ENCODE measurements at places on chromosomes 3 and 15.
A peak's percentile ranks its signal among the peaks of the same experiment; 100 is the strongest.

DNA sequence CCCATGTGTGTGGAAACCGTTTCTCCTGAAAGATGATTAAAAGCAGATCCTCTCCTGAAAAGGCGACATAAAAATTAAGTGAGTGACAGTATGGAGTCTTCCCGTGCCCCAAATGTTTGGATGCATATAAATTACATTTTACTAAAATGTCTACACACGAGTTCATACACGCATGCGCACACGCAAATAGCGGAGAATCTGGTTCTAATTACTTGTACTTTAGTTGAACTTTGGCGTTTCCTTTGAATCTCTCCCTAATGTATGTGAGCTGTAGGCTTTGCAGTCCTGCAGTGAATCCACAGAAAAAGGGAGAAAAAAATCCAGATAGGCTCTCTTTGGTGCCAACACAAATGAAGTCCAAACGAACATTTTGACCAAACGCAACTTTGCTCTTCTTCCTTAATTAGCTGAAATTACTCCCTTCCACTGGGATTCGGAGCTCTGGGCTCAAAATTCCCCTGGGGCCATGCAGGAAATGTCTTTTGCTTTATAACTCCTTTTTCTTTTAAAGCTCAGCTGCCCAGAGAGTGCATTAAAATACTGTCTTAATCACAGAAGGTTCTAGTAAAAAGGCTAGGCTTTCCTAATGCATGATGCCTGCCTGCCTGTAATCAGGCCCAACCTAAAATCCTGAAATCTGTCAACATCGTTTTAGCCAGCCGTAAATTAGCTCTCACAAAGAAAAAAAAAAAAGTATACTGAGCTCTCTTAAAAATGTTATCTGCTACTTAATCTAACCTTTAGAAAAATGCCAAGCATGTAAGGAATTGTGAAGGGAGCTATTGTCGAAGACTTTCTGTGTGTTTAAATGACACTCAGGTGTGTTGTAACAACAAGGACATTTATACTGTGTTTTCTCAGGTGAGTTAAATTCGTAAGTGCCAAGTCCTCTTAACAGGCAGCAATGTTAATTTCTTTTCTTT lies 26.2 kb downstream of the RARB start:
- no peak for DNase-seq

DNA sequence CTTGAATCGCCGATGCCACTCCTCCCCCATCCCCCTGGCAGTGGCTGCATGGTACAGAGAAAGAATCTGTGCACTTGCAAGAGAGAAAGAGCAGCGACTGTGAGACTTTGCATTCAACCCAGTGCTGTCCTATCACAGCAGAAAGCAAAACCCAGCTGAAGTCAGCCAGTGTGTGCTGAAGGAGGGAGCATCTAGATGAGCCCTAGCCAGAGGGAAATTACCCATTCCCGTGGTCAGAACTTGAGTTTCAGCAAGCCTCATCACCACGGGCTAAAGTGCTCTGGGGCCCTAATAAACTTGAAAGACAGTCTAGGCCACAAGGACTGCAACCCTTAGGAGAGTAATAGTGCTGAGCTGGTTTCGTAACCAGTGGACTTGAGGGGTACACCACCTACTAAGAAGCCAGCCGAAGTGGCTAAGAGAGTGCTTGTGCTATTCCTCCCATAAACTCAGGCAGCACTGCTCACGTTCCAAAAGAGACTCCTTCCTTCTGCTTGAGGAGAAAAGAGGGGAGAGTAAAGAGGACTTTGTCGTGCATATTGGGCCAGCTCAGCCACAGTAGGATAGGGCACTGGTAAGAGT lies 15.2 kb upstream of the PIK3R4 start:
- no peak for DNase-seq

GRCh38 chr3:48851407-48851806 lies 3.7 kb upstream of the PRKAR2A start:
- DNase-seq, result peak; percentile 33

- no peak for DNase-seq
Observed at GRCh38 chr3:179694731-179695130, 41.9 kb downstream of the USP13 start.

GRCh38 chr3:182979103-182979673 lies 1.1 kb downstream of the DCUN1D1 start:
- DNase-seq, result no peak

GRCh38 chr15:74432968-74433591 lies 678 bp downstream of the SEMA7A start:
- no peak for DNase-seq

GRCh38 chr3:111738238-111738637 lies 120.8 kb upstream of the PHLDB2 start:
- DNase-seq, result no peak

- peak; percentile 58 for DNase-seq
Observed at GRCh38 chr3:186772701-186773417, 10.5 kb upstream of the EIF4A2 start.

- no peak for DNase-seq
Observed at GRCh38 chr15:33860754-33861153, 107.5 kb upstream of the CHRM5 start.

GRCh38 chr3:129185783-129186182 lies 2.1 kb upstream of the CNBP start:
- no peak for DNase-seq

- no peak for DNase-seq
Observed at GRCh38 chr3:5014391-5014790, 35.2 kb downstream of the BHLHE40 start.

DNA sequence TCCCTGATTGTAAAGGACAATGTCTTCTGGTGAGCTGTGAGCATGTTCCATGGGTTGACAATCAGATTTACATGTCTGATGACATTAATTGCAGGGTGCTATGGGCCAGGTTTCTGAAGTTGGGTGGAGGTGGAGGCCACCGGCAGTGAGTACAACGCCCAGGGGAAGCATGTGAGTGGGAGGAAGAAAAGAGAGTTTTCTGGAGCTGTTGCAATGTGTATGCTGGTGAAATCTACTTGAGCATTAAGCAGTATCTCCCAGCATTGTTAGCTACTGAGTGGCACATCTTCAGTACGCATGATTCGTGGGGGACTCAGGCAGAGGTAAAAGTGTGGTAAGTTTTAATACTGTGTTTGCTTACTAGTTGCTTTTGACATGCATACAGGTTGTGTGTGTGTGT lies 26.6 kb downstream of the TMEM45A start:
- DNase-seq, result no peak

- DNase-seq, result no peak
Observed at GRCh38 chr15:81120069-81120468, 14.0 kb upstream of the CFAP161 start.

- peak; percentile 93 for DNase-seq
Observed at GRCh38 chr3:181457190-181457589, 254.5 kb upstream of the SOX2 start.

GRCh38 chr3:22928216-22929110 lies 274.7 kb upstream of the UBE2E2 start:
- no peak for DNase-seq

DNA sequence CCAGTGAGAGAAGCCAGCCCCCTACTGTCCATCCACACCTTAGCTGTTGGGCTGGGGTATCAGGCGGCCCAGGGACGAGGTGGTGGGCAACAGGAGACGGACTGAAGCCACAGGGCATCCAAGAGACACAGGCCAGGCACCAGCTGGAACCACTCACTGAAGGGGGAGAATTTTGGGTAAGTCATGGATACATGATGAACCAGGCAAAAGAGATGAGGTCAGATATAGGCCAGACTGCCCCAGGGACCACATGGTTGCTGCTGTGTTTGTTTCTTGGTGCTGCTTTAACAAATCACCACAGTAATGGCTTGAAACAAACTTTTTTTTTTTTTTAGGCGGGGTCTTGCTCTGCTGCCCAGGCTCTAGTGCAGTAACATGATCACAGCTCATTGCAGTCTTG lies 66.4 kb downstream of the SEMA5B start:
- DNase-seq, result no peak

- no peak for DNase-seq
Observed at GRCh38 chr3:107367353-107367752, 9.9 kb upstream of the CCDC54 start.

GRCh38 chr3:46112984-46113383 lies 85.7 kb upstream of the XCR1 start:
- DNase-seq, result no peak

GRCh38 chr15:97012986-97013385 lies 682.5 kb downstream of the NR2F2 start:
- DNase-seq, result no peak

GRCh38 chr3:173983343-173983742 lies 585.8 kb downstream of the NLGN1 start:
- DNase-seq, result no peak

GRCh38 chr15:33492434-33493052 lies 181.8 kb downstream of the RYR3 start:
- DNase-seq, result no peak

GRCh38 chr15:91302588-91303439 lies 202.8 kb downstream of the SV2B start:
- DNase-seq, result peak; percentile 32

GRCh38 chr3:168094877-168095610 lies 680 bp downstream of the GOLIM4 start:
- peak; percentile 41 for DNase-seq

- no peak for DNase-seq
Observed at GRCh38 chr3:27040674-27041073, 328.5 kb downstream of the NEK10 start.

- no peak for DNase-seq
Observed at GRCh38 chr15:58039079-58040035, 26.2 kb downstream of the ALDH1A2 start.

- no peak for DNase-seq
Observed at GRCh38 chr3:101017017-101017416, 23.8 kb upstream of the ABI3BP start.

DNA sequence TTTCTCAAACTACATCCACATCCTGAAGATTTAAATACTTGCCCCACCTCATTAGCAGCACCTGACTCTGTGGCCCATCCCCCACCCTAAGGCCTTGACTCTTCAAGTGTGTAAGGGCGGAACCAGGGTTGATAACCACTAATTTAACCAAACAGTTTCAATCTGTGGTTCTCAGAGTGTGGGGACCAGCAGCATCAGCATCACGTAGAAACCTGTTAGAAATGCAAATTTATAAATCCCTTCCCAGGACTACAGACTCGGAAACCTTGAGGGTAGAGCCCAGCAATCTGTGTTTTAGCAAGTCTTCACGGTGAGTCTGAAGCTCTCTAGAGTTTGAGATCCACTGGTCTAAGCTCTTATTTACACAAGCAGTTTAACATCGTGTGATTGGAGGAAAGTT lies 12.4 kb downstream of the GNB4 start:
- no peak for DNase-seq

- peak; percentile 62 for DNase-seq
Observed at GRCh38 chr15:68829068-68829467, 8.4 kb upstream of the ANP32A start.

- no peak for DNase-seq
Observed at GRCh38 chr3:170211668-170212067, 10.6 kb upstream of the PRKCI start.

GRCh38 chr15:38186507-38186906 lies 66.1 kb upstream of the SPRED1 start:
- DNase-seq, result no peak

DNA sequence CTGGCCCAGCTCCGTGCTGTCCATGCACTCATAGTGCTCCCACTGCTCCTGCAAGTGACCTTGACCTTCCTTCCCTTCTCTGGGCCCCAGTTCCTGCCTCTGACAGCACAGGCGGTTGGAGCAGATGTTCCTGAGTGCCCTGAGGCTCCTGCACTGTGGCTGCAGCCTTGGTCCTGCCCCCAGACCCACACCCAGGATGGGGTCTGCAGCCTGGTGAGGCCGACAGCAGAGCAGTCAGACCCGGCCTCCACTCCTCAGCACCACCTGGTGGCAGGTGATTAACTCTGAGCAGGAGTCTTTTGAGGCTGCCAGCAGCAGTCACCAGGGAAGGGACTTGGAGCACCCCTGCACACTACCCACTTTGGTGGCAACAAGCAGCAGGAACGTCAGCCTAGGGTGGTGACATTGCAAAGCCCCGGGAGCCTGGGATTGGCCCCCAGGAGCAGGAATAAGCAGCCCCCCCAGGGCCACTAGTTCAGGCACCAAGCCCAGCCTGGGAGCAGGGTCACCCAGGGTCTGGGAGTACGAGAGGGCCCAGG lies 64.6 kb downstream of the CYP11A1 start:
- peak; percentile 78 for DNase-seq

DNA sequence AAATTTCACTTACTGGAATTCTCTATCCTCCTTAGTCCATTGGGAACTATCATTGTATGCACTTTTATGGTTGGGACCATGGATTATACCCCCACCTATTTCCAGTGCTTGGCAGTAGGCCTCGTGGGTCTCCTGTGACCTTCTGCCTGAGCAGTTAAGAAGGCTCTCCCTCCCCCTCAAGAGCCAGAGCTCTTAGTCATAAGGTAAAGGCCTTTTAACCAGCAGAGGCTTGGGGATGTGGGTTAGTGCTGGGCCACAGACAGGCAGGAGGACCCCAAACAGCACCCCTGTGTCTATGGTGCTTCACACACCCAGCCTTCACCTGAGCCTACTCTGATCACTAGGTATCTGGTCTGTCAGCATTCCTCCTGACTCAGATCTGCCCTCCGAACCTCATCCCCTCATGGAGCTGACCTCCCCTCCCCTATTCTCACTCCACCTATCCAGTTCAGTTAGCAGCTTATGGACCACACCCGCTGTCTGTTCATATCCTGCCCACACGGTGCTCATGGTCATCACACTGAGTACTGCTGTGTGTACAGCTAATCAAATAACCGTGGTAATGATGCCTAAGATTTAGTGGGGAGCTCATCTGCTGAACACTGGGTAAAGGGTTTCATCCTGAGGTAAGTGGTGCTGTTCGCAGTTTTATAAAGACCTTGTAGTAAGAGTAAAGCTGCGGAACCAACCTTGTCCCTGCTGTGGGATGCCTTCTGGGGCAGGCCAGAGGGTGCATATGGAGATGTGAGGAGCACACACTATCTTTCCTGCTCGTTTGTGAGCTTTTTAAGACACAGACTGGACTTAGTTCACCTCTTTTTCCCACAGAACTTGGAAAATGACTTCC lies 40.9 kb downstream of the KLHL18 start:
- no peak for DNase-seq

GRCh38 chr3:63519426-63519825 lies 133.0 kb upstream of the SNTN start:
- DNase-seq, result no peak

- DNase-seq, result peak; percentile 7
Observed at GRCh38 chr3:51500632-51501131, 867 bp upstream of the DCAF1 start.
